ENCODE measurements at places on chromosomes 4 and X. TPM values are rescaled to one million over a fixed set of nuclear protein-coding genes. Genes with fewer than 3 reads are reported as not detected.

DNA sequence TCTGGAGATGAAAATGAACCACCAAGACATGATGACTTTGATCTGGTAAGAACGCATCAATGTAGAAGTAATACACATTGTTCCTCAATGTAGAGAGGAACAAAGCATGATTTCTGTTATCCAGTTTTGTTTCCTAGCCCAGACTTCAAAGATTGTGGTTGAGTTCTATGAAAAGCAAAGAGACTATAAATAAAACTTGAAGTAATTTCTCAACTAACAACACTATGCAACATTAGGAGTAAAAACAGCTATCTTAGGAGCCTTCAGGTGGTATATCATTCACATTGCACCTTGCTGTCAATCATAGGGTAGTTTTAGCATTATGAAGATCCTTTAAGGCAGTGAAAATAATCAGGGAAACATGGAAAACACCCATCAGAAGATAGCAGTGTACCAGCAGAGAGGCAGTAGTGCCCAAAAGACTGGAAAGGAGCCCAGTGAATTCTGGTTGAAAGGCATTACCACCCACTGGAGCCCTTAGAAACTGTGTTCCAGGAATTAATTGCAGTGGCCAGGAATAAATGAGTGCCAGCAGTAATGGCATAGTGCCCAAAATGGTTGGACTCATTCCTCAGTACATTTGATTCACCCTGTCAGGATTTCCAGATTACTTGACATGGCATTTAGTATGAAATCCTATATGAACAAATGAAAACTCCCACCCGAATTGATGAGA is 300.7 kb upstream of the CXXC4 start:
- H3K27ac ChIP-seq, result no peak overlapping the region
- H3K4me3 ChIP-seq, result no peak overlapping the region
- H3K36me3 ChIP-seq, result no peaks in the 10 kb centered on the region

- H3K4me3 ChIP-seq, result no peak overlapping the region
- no peaks in the 10 kb centered on the region for H3K4me1 ChIP-seq
- H3K36me3 ChIP-seq, result peaks cover 3% of the 10 kb centered on the region
- H3K27ac ChIP-seq, result no peak overlapping the region
Measured at GRCh38 chr4:119162174-119162573, 26.5 kb downstream of the MYOZ2 start.

DNA sequence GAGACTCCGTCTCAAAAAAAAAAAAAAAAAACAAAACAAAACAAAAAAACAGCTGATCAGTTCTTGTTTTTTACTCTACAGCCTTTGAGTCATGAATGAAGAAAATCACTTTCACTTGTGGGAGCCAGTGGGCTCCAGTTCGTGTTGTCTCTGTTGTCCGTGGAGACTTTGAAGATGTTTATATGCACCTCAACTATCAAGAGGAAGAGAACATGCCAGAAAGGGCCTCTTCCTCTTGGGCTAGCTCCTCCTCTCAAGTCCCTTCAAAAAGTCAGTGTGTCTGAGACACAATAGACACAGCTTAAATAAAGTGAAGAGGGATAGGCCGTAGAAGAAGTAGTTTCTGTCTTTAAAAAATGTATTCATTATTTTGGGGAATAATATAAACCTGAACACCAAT is 182.7 kb downstream of the KDR start:
- no peak for DNase-seq
- H3K4me1 ChIP-seq, result peaks cover 14% of the 10 kb centered on the region
- no peak overlapping the region for H3K4me3 ChIP-seq
- H3K27ac ChIP-seq, result peak overlapping the region; percentile 48
- H3K27me3 ChIP-seq, result no peaks in the 10 kb centered on the region

PSAPL1 gene
- total RNA-seq, result not detected

ANXA5 gene
- 272 TPM for total RNA-seq

DNA sequence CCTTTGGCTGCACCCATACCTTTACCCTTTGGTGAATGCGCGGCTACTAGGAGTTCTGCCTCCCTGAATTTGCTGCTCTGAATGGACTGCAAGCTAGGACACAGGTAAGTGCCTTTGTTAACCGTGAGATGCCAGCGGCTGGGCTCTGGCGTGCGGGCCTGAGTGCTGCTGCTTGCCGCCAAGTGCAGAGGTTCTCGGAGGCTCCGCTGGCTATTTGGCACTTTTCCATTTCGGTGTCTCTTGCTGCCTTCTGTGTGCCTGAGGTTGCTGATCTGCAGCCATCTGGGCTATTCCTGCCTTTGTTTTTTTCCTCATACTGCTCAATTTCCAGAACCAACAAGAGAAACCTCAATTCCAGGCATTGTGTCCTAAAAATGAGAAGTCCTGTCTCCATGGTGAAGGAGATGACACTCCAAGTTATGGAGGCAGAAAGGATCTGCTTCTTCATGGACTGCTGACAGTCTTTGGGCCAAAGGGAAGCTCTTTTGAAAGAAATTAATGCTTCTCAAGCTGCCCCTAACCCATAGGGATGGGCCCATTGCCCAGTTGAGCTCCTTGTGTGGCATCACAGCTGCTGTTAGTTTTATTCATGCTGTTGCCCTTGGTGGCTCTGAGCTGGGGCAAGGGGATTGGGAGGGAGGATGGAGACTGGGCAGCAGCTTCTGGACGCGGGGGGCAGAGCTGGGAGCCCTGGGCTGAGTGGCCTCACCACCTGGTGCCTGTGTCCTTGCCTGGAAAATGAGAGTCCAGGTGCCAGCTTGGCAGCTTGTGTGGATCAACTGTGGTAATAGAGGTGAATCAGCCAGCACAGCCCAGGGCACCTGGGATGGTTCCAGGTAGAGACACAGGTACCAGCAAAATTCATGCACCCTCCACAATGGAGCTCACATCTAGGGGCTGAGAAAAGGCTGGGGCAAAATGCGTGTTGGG is 3.8 kb upstream of the TBC1D14 start:
- no peak overlapping the region for H3K4me3 ChIP-seq
- no peaks in the 10 kb centered on the region for H3K27me3 ChIP-seq
- H3K27ac ChIP-seq, result no peak overlapping the region

DNA sequence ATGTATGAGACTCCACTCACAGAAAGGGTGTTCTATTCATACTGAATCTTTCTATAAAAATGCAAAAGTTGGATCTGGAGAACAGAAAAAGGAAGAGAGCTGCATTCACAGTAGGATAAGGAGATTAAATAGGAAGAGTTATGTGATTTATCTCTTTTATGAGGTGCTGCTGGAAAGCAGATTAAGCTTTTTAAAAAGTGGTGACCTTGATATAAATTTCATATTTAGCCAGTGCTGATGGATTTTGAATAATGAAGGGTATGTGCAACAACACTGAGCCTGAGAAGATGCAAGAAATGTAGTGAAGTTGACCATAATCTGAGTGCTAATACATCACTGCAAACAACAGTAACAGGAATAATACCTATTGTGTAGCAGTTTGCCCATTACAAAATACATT is 795.6 kb downstream of the IL1RAPL1 start:
- no peaks in the 10 kb centered on the region for H3K27me3 ChIP-seq
- no peak for DNase-seq
- H3K36me3 ChIP-seq, result no peaks in the 10 kb centered on the region
- no peak overlapping the region for H3K4me3 ChIP-seq
- H3K27ac ChIP-seq, result no peak overlapping the region
- H3K4me1 ChIP-seq, result no peaks in the 10 kb centered on the region

- no peaks in the 10 kb centered on the region for H3K36me3 ChIP-seq
- H3K27me3 ChIP-seq, result no peaks in the 10 kb centered on the region
- H3K27ac ChIP-seq, result no peak overlapping the region
Measured at GRCh38 chrX:122863067-122863466, 321.0 kb upstream of the GRIA3 start.

PCDH7 gene
- total RNA-seq, result 107 TPM

DNA sequence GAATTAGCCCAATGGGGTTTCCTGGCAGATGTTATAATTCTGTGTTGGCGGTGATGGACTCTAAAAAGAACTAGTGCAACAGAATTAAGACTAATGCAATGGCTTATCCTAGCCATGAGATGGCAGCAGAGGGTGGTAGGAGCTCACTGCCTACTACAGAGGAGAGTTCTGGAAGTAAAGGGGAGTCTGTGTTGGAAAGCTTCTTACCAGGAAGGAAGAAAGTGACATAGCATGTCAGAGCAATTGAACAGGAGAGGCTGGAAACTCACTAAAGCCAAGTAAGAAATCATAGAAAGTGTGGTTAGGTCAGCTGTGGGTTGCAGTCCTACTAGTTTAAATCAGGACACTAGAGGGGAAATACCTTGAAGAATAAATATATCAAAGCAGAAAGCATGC is 6.3 kb upstream of the TRPC5OS start:
- H3K4me3 ChIP-seq, result no peak overlapping the region
- no peak overlapping the region for H3K27ac ChIP-seq
- H3K4me1 ChIP-seq, result no peaks in the 10 kb centered on the region

GRCh38 chr4:55503169-55503568 is 43.5 kb downstream of the CLOCK start:
- H3K4me1 ChIP-seq, result no peaks in the 10 kb centered on the region
- H3K4me3 ChIP-seq, result no peak overlapping the region
- no peaks in the 10 kb centered on the region for H3K36me3 ChIP-seq
- H3K27ac ChIP-seq, result no peak overlapping the region

- H3K4me1 ChIP-seq, result no peaks in the 10 kb centered on the region
- no peaks in the 10 kb centered on the region for H3K27me3 ChIP-seq
- H3K36me3 ChIP-seq, result no peaks in the 10 kb centered on the region
- H3K4me3 ChIP-seq, result no peak overlapping the region
- DNase-seq, result no peak
Measured at GRCh38 chr4:104901438-104901837, 245.2 kb upstream of the TET2 start.

DNA sequence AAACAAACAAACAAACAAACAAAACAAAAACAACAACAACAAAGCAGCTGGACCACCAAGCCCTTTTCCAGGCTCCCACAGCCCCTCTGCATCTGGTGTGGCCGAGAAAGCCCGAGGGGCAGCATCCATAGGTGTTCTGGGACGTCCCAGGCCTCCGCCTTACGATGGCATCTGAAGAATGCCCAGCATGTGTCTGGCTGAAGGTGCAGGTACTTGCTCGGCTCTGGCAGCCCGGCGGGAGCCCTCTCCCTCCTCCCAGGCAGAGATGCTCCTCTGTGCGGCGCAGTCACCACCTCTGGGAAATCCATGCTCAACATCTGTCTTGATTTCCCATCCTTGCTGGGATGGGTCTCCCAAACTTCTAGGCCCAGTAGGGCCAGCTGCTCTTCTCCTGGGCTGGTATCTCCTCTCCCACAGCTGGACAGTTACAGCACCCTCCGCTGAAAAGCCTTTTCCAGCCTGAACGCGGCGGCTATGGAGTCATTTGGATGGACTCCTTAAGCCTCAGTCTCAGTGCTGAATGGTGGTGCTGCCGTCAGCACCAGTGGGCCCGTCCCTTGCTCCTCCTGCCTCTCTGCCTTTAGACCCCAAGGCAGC is 4.3 kb downstream of the PSAPL1 start:
- DNase-seq, result no peak
- H3K4me3 ChIP-seq, result no peak overlapping the region
- H3K4me1 ChIP-seq, result no peaks in the 10 kb centered on the region
- no peak overlapping the region for H3K27ac ChIP-seq
- no peaks in the 10 kb centered on the region for H3K27me3 ChIP-seq

- DNase-seq, result no peak
- no peaks in the 10 kb centered on the region for H3K4me1 ChIP-seq
- H3K36me3 ChIP-seq, result no peaks in the 10 kb centered on the region
Measured at GRCh38 chr4:33536898-33537297, 2707.4 kb downstream of the ARAP2 start.

DNA sequence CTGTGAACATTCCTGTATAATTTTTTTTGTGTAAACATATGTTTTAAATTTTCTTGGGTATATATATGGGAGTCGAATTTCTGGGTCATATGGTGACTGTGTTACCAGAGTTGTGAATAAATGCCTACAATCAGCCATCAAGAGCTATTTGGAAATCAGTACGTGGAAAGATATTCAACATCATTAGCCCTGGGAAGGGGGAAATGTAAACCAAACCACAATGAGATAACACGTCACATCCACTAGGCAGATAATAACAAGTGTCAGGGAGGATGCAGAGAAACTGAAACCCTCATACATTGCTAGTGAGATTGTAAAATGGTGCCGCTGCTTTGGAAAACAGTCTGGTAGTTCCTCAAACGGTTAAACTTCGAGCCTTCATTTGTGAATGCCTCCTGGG is 43.9 kb downstream of the LUZP4 start:
- H3K36me3 ChIP-seq, result no peaks in the 10 kb centered on the region
- H3K27me3 ChIP-seq, result peaks cover 16% of the 10 kb centered on the region
- peaks cover 9% of the 10 kb centered on the region for H3K4me1 ChIP-seq

EFHC2 gene
- total RNA-seq, result 7.0 TPM

DNA sequence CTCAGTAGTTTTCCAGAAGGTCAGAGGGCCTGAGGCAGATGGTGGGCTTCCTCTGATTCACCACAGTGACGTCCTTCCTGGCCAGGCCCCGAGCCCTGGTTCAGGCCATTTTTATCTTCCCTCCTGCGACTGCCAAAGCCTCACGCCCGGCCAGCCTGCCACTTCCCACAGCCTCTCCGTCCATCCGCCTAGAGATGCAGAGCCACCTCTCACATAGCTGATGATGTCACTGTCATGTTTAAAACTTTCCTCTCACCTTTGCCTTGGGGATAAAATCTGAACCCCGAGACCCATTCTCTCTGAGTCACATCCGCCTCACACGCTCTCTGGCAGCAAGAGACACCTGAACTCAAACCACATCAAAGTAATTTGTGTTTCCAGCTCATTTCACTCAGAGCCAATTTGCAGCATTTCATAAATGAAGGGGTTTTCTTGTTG is 175.3 kb downstream of the QDPR start:
- H3K4me3 ChIP-seq, result no peak overlapping the region
- H3K4me1 ChIP-seq, result no peaks in the 10 kb centered on the region
- no peaks in the 10 kb centered on the region for H3K36me3 ChIP-seq
- peak; percentile 25 for DNase-seq
- H3K27ac ChIP-seq, result no peak overlapping the region

TMPRSS11B gene
- total RNA-seq, result not detected

GRCh38 chr4:37601531-37601930 is 84.6 kb downstream of the RELL1 start:
- H3K36me3 ChIP-seq, result no peaks in the 10 kb centered on the region
- H3K27me3 ChIP-seq, result no peaks in the 10 kb centered on the region
- H3K27ac ChIP-seq, result no peak overlapping the region
- DNase-seq, result no peak
- H3K4me1 ChIP-seq, result peaks cover 7% of the 10 kb centered on the region
- H3K4me3 ChIP-seq, result no peak overlapping the region

IL1RAPL1 gene
- total RNA-seq, result 4.4 TPM

- no peak for DNase-seq
- no peaks in the 10 kb centered on the region for H3K4me1 ChIP-seq
- H3K27ac ChIP-seq, result no peak overlapping the region
- H3K4me3 ChIP-seq, result no peak overlapping the region
- H3K36me3 ChIP-seq, result no peaks in the 10 kb centered on the region
- H3K27me3 ChIP-seq, result no peaks in the 10 kb centered on the region
Measured at GRCh38 chrX:51459125-51459524, 37.3 kb downstream of the NUDT11 start.

DNA sequence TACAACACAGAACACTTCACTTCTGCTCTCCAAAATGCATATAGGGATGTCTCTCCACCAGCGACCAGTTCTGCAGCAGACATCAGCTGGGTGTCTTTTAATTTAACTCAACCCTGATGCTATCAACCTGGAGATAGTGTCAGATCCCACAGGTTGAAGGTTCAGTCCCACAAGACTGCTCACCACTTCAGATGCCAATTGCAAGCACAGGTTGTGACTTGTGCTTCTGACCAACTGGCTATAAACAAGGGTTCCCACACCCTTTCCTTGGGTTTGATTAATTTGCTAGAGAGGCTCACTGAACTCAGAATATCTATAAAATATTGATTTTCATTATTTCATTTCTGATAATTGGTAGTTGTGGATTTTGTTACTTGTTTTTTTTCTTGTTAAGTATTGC is 177.4 kb upstream of the HS3ST1 start:
- no peaks in the 10 kb centered on the region for H3K36me3 ChIP-seq
- H3K27ac ChIP-seq, result no peak overlapping the region
- H3K4me3 ChIP-seq, result no peak overlapping the region
- no peaks in the 10 kb centered on the region for H3K4me1 ChIP-seq
- no peak for DNase-seq
